ENCODE measurements at places on chromosomes 13 and 19.

DNA sequence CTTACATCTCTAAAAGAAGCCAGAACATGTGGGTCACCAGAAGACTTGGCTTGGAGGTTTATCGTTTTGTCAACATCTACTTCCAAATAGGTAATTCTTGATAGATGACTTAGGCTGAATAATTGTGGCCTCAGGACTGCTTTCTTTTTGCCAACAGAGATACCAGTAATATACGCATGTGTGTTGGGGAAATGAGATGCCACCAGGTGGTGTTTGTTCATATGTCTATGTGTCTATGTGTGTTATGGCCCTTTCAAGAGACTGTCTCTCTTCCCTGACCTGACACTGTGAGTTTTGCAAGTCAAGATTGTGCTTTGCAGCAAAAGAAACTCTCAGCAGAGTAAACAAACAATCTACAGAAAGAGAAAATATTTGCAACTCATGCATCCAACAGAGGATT is 31.6 kb upstream of the METTL21C start:
- no peak for DNase-seq

- DNase-seq = no peak
Observed at GRCh38 chr19:41442473-41443355, at the start of gene ERICH4. TSS of gene ERICH4 (plus strand) at chr19:41443156. CDS start at chr19:41443170, 14 bp downstream.

GRCh38 chr13:50866817-50867636 is 23.5 kb upstream of the DLEU7 start:
- DNase-seq = no peak

DNA sequence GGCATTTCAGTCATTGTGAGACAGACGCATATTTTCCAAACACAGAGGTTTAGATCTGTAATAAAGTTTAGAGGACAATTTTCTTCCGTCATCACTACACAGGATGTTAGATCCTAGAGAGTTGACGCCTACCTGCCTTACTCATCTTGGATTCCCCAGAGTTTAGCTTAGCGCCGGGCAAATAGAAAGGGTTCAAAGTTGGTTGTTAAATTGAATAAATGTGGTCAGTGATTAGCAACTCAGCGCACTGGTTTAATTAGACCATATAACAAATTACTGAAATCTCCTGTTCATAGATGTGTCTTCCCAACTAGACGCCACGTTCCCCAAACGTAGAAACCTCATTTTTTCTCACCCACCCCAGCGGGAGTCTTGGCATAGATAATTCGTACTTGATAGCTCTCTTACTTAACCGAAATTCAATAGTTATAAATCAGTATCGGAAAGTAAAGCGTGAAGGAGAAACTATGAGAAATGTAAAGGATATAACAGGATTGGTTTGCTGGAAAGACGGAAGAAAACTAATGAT is 726 bp upstream of the UFM1 start:
- DNase-seq = peak; percentile 32

GRCh38 chr13:110270507-110270906 is 36.5 kb downstream of the COL4A1 start:
- no peak for DNase-seq

GRCh38 chr13:79427883-79428282 is 21.8 kb upstream of the RBM26 start:
- DNase-seq = no peak

DNA sequence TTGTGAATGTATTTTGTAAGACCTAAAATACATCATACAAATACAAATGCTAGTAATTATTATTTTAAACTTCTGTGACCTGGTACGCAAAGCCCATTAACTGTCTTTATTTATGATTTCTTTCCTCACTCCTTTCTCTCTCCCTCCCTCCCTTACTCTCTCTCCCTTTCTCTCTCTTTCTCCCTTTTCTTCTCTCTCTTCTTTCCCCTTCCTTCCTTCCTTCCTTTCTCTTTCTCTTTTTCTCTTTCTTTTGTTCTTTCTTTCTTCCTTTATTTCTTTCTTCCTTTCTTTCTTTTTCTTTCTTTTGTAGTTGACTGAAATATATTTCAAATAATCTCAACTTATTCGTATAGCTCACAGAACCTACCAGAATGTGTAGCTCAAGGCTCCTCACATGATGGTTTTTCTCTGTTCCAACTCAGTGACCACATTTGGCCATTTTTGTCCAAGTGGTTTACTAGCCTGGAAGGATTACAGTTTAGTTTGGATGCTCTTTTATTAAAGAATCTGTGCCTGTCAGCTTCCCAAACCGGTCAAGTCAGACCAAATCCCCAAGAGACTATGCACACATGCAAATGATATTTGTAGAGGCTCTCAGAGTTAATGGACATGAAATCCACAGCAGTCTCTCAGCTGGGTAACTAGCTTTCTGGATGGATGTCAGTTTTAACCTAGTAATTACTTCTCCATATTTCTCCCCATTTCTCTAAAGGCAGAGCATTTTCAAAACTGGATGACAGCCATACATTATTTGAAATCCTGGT is 71.7 kb downstream of the POSTN start:
- DNase-seq = no peak

DNA sequence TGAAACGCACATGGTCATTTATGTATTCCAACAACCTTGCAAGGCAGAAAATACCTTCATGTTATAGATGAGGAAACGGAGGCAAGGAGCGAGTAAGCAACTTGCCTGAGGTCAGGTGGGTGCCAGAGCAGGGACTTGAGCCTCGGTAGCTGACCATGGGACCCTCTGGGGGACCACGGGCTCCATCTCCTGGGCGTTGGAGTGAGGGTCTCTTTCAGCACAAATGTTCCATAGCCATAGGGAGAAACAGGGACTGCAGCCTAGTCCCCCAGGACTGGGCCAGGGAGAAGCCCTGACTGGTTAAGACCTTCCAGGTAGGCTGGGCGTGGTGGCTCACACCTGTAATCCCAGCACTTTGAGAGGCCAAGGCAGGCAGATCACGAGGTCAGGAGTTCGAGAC is 38.4 kb upstream of the ADGRE5 start:
- no peak for DNase-seq

DNA sequence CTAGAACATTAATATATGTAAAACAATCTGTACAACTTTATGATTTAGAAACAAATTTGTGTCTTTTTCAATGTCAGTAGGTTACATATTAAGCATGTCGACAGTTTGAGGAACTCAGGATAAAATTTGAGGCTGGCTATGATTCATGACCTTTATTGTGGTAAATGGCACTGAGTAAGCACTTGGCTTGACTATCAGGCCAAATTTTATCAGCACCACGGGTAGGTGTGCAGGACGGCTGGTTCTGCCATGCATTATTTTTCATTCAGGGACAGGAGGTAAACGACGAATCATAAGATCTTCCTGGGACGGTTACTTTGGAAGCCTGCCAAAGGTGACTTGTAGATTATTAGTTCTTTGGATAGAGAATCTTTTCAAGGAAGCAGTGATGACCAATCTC is 19.9 kb upstream of the CYP4F8 start:
- DNase-seq = no peak

- DNase-seq = no peak
Observed at GRCh38 chr13:27117158-27117557, 54.5 kb downstream of the USP12 start.

GRCh38 chr13:91739751-91740150 is 341.3 kb downstream of the GPC5 start:
- DNase-seq = no peak

GRCh38 chr13:51827254-51827653 is 17.7 kb downstream of the TMEM272 start:
- no peak for DNase-seq

GRCh38 chr13:70769817-70770216 is 661.6 kb upstream of the KLHL1 start:
- no peak for DNase-seq

GRCh38 chr13:19058566-19058965 is 123.1 kb downstream of the TUBA3C start:
- DNase-seq = no peak

DNA sequence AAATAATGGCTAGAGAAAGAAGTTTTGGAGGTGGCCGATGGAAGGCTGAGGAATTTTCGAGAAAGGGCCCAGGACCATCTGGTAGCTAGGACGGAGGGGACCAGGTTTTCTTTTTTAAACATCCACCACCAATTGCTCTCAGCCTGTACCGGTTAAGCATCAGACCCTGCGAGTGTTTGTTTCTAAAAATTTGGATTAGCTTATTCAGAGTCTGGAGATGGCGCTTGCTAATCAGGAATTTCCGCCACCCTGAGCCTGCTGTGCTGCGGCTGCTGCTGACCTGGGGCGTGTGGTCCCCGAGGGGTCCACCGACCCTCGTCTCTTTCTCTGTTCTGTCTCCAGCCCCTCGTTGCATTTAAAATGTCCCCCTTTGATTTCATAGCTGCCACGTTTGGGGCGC is 2.0 kb downstream of the UHRF1 start:
- DNase-seq = no peak

DNA sequence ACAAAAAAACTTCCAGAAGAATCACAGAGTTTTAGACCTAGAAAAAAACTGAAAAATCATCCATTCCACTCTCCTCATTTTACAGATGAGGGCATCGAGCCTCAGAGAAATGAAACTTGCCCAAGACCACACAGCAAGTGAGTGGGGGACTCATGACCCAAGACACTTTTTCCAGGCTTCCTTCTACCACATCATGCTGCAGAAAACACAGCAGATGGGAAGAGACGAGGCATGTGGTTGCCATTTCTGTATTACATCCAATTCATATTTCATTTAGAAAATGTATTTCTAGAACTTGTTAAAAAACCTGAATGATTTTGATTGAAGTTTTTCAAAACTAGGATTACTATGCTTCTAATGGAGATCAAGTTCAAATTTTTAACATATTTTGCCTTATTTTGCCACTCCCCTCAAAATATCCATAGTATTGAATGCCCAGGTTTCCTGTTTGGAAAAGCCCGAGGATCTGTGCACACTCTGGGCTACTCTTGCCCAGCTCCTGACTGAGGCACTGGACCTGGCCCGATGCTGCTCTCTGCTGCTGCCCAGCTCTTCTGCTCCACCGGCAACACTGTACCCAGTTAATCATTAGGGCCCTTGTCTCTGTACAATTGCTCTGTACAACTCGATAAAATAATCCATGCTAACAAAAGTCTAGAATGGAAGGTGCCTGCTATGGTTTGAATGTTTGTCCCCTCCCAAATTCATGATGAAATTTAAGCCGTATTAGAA is 157.4 kb downstream of the EFNB2 start:
- no peak for DNase-seq

DNA sequence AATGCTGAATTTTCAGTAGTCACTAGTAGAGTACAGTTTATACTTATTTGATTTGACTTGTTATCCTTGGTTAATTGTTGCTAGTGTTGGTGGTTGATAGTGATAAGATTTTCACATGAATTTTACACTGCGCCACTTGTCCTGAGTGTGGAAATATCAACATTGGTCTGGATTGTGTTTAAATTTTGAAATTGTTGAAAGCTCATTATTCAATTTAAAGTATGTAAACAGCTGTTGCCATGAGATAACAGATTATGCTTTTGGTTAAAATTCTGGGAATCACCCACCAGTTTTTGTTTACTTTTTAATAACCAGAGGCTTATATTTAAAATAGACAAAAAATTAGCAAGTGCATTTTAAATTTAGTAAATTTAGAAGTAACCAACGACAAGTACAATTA is 12.3 kb upstream of the TNFSF13B start:
- no peak for DNase-seq

DNA sequence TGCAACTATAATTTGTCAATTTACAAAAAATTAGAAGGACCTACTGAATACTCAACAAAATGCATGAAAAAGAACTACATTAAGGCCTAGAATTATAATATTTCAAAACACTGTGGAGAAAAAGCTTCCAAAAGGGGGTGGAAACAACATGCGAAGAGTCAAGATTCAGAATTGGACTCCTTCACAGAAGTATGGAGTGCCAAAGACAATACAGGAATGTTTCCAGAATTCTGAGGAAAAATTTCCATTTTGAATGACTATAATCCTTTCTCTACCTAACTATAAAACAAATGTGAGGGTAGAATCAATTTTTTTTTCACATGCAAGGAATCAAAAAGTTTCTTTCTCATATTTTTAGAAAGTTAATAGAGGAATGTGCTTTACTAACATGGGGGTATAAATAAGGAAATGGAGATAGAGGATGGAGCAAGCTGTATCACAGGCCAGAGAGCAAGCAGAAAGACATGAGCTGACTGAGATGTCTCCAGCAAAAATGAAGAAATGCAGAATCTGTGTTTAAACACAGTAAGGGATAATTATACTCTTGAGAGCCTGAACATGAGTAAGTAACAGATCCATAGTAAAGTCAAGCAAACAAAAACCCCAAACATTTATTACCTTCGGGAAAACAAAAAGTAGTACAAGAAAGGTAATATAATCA is 39.5 kb upstream of the SMAD9 start:
- no peak for DNase-seq

- no peak for DNase-seq
Observed at GRCh38 chr13:30113551-30113950, 193.8 kb downstream of the KATNAL1 start.

- DNase-seq = no peak
Observed at GRCh38 chr13:87827479-87827878, 156.3 kb downstream of the SLITRK5 start.

DNA sequence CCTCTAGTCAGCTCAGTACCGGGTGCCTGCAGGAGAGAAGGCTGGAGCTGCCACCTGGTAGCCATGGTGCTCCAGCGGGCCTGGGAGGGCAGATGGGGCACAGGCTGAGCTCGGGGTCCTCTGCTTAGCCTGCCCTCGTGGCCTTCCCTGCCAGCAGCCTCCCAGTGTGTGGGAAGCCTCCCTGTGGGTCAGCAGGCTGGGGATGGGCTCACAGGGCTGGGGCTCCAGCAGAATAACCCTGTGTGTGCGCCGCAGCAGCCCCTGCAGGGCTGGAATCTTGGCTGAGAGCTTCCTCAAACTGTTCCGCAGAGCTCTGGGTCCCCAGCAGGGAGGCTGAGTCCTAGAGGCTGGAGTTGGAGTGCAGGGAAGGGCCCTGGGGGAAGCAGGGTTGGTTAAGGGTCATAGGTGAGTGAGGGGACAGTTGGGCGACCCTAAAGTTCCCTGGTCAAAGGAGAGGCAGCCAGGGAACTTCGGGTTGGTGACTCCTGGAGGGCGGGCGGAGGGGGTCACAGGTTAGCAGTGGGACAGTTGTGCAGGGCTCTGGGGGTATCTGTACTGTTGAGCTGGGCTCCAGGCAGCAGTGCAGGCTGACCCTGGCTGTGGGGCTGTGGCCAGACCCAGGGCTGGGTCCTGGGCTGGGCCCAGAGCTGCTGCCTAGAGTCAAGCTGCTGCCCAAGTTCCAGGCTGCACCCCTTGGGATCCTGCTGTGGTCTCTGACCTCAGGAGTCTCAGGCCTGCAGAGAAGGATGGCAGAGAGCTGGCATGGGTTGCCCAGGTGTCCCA is 14.0 kb downstream of the ARHGAP33 start:
- DNase-seq = no peak

DNA sequence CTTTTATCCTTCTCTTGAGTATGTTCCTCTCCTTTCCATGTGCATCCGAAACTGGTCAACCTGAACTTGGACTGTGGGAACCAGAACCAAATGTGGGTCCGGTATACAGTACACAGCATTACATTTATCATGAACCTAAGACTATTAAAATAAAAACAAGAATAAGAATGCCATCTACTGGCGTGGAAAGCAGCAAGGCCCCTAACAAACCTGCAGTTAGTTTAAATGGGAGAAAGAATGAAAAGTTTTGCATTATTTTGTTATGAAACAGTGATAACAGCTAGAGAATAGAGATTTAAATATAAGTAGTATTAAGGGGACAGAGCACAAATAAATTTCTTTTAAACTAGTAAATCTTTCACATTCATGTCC is 159.5 kb downstream of the RBM26 start:
- DNase-seq = no peak

Data from nucleus accumbens (tissue), 56 donors.